G401 (cell line): ENCODE measurements at places on chromosomes 11 and 22. TPM values are rescaled to one million over a fixed set of nuclear protein-coding genes. Genes with fewer than 3 reads are reported as not detected.

ASCL2 gene
- not detected in 2 replicates for total RNA-seq

TALDO1 gene
- total RNA-seq: 201 and 229 TPM in 2 replicates

BDNF gene
- 20.2 and 29.8 TPM in 2 replicates for total RNA-seq

MS4A10 gene
- total RNA-seq: not detected in 2 replicates

TENM4 gene
- 18.6 and 18.7 TPM in 2 replicates for total RNA-seq

KLHDC7B gene
- total RNA-seq: not detected in 2 replicates

THAP7 gene
- total RNA-seq: 70.5 and 73.5 TPM in 2 replicates

TMEM191B gene
- 1.8 and 2.3 TPM in 2 replicates for total RNA-seq

GAL3ST1 gene
- total RNA-seq: 3.9 TPM in 1 of 2 replicates, not detected in the other

MADD gene
- total RNA-seq: 12.9 and 13.4 TPM in 2 replicates

BBOX1 gene
- not detected in 2 replicates for total RNA-seq

MPZL2 gene
- total RNA-seq: not detected in 2 replicates

LRRC74B gene
- not detected in 2 replicates for total RNA-seq
